ENCODE measurements at places on chromosomes 1 and 21.

DNA sequence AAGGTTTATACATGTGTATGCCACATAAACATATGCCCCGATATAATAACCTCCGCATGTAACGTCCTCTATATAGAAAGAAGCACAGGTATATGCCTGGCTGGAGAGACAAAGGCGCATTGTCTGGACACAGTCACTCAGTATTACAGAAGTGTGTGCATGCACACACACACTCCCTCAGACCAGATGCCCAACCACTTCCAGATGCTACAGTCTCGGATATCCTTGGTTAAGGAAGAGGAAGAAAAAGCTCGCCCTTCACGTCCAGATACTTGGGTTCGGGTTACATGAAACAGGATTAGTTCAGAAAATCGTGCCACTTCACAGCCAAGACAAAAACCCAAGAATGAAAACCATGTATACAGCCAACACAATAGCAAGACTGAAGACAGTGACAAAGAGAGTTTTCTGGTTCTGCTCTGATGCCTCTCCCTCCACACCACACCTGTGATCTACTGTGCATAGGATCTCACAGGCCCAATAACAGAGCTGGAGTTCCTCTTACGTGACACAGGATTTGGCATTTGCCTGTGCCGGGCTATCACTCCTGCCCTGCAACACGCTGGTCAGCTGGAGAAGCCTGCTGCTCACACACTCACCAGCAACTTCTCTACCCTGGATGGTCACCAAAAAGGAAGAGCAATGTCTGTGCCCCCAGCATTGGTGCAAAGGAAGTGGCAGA lies 75.0 kb downstream of the SSBP3 start:
- DNase-seq = peak; percentile 76

GRCh38 chr1:227449051-227449450 lies 114.3 kb upstream of the ZNF678 start:
- peak; percentile 19 for DNase-seq

- DNase-seq = peak; percentile 24
Observed at GRCh38 chr21:31346256-31346821, 2.3 kb upstream of the TIAM1 start.

GRCh38 chr1:22402356-22403053 lies 49.1 kb upstream of the ZBTB40 start:
- peak; percentile 35 for DNase-seq

DNA sequence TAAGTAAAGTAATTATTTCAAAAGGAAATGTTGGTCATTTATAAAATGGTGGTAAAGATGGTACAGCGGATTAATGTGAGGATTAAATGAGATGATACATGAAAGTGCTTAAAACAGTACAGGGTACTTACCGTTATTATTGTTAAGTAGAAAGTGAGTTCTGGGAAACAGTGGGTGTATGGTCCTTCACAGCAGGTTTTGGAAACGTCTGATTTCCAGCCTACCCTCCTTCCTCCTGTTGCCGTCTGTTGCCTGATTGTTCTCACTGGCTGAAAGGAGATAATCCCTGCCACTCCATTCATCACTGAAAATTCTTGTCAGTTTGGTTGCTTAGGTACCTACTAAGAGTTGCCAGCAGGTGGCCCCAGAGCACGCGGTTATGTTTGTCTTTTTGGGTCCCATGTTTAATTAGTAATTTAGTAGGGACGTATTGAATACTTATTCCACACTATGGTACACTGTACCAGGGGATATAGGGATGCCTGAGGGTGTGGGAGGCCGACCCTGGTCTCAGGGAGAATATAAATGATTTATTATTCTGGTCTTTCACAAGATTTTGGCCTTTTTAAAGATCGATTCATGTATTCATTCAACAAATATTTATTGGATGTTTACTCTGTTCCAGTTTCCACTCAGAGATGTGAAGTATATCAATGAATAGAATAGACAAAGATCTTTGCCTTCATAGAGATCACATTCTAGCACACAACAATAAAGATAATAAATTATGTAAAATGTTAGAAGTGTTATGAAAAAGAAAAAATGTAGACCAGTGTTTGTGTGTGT lies 30.8 kb upstream of the RPTN start:
- peak; percentile 51 for DNase-seq

- DNase-seq = peak; percentile 46
Observed at GRCh38 chr1:238628110-238628509, 737.4 kb upstream of the ZP4 start.

- no peak for DNase-seq
Observed at GRCh38 chr1:154171223-154171583, 16.3 kb upstream of the NUP210L start.

- DNase-seq = no peak
Observed at GRCh38 chr1:119015547-119015946, 27.4 kb upstream of the TBX15 start.

- peak; percentile 32 for DNase-seq
Observed at GRCh38 chr1:201026234-201026633, 2.7 kb upstream of the KIF21B start.

GRCh38 chr1:85502171-85502570 lies 37.2 kb upstream of the DDAH1 start:
- peak; percentile 13 for DNase-seq

GRCh38 chr1:2470290-2471158 lies 5.6 kb upstream of the PLCH2 start:
- DNase-seq = no peak

DNA sequence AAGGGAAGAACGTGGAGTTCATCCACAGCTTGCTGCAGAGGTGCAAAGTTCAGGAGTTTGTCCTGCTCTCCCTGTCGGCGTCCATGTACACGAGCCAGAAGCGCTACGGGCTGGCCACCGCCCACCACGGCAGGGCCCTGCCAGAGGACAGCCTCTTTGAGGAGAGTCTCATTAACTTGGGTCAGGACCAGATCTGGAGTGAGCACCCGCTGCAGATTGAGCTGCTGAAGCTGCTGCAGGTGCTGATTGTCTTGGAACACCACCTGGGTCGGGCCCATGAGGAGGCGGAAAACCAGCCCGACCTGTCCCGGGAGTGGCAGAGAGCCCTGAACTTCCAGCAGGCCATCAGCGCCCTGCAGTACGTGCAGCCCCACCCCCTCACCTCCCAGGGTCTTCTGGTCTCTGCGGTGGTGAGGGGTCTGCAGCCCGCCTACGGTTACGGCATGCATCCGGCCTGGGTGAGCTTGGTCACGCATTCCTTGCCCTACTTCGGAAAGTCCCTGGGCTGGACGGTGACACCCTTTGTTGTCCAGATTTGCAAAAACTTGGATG lies 73.8 kb upstream of the MORC3 start:
- DNase-seq = no peak

- DNase-seq = no peak
Observed at GRCh38 chr1:97441966-97442365, 478.9 kb downstream of the DPYD start.

DNA sequence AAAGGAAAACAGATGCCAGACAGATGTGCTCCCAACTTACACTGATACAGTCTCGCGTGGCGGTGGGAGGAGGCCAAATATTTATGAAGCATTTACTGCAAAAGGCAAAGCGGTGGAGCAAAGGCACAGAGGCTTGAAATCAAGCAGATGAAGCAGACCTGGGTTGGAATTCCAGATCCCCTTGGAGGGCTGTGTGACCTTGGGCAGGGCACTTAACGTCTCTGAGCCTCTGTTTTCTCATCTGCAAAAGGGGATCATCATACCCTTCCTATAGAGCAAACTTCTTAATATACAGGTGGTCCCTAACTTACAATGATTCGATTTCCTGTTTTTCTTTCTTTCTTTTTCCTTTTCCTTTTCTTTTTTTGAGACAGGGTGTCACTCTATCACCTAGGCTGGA lies 54.1 kb downstream of the IGSF21 start:
- no peak for DNase-seq

GRCh38 chr1:67135354-67135753 lies 584 bp upstream of the C1orf141 start:
- peak; percentile 92 for DNase-seq
